Esophagus muscularis mucosa (tissue), 4 donors: ENCODE measurements at places on chromosomes 5 and 9. TPM values are rescaled to one million over a fixed set of nuclear protein-coding genes. Genes with fewer than 3 reads are reported as not detected.

GRCh38 chr9:124261736-124262648 lies 4.2 kb downstream of the NEK6 start:
- no peaks in the 10 kb centered on the region for H3K27me3 ChIP-seq
- peak overlapping the region; percentile 80 for H3K27ac ChIP-seq
- DNase-seq, result no peak
- H3K4me3 ChIP-seq, result peak overlapping the region; percentile 24
- H3K36me3 ChIP-seq, result peaks cover 5% of the 10 kb centered on the region

DNA sequence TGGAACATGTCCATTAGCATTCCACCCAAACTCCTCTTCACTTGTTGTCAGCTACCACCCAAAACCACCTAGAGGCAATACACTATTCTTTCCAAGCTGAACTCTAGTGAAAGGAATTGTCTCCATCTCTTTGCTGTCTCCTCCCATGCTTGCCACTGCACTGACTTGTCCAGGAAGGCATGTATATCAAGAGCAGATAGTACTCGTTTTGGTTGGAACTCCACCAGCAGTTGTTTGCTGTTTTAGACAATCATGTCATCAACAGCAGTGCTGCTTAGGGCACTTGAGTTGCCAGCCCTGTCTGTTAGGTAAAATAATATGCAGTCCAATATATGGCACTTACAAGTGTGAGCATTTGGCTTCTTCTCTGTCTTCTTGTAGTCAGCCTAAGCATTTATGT lies 80.0 kb upstream of the SAP30L start:
- H3K36me3 ChIP-seq, result no peaks in the 10 kb centered on the region
- DNase-seq, result no peak
- peaks cover 53% of the 10 kb centered on the region for H3K4me1 ChIP-seq
- peak overlapping the region; percentile 40 for H3K27ac ChIP-seq
- no peak overlapping the region for H3K4me3 ChIP-seq

DNA sequence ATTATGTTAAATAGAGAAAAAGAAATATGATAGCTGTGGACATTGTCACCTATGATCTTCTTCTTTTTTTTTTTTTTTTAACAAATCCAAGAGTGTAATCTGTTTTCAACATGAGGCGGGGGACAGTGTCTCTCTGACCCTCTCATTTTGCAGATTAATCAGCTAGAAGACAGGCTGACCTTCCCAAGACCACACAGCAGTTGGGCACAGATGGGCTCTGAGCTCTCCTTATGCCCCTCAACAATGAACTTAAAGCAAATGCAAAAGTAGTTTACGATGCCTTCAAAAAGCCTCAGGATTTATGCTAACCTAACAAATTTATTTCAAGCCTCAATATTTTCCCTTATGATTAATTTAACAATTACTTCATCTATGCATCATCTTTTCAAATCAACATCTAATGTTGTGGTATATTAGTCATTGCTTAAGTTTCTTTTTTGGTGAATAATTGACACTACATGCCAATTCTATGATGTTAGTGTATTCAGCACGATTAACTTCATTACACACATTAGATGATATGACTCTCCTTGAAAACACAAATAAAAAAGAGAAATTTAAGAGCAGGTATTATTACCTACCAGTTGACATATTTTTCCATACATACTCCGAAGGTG lies 7.4 kb downstream of the NFIL3 start:
- no peak overlapping the region for H3K27ac ChIP-seq
- H3K4me1 ChIP-seq, result peaks cover 27% of the 10 kb centered on the region
- no peak for DNase-seq
- H3K36me3 ChIP-seq, result no peaks in the 10 kb centered on the region
- no peak overlapping the region for H3K4me3 ChIP-seq

DNA sequence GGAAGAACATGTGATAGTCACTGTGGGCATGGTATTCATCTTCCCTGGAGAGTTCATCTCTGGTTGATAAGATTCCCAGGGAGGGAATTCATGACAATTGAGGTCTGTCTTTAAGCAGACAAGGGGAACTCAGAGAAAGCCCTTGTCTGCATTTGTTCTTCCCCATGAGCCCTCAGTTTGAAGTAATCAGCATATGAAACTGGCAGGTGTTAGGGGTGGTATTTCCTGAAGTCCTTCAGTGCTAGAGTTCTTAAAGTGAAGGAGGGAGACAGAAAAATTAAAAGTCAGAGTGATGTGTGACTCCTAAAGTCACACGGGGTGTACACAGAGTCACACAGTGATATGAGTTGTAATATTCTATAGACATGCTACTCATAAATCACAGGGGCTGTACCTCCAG lies 60.6 kb upstream of the SYK start:
- H3K4me3 ChIP-seq, result no peak overlapping the region
- H3K4me1 ChIP-seq, result no peaks in the 10 kb centered on the region
- H3K27me3 ChIP-seq, result no peaks in the 10 kb centered on the region
- no peak overlapping the region for H3K27ac ChIP-seq

DNA sequence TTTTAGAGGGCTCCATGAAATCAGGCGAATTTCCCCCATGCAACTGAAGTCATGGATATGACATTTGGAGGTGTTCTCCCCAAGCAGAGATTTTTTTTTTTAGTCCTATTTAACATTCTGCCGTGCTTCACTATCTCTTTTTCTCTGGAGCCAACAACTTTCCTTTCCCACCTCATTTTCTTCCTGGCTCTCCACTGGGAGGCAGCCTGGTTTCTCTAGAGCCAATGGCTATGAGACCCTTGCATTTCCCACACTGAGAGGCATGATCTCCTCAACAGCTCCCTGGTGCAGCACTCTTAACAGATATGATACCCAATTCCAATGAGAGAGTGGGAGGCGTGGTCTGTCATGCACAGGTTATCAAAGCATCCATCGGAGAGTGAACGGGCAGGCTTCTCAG lies 310.8 kb downstream of the DRD1 start:
- H3K4me1 ChIP-seq, result no peaks in the 10 kb centered on the region
- no peaks in the 10 kb centered on the region for H3K27me3 ChIP-seq
- no peak overlapping the region for H3K27ac ChIP-seq
- DNase-seq, result peak; percentile 55
- no peaks in the 10 kb centered on the region for H3K36me3 ChIP-seq

DNA sequence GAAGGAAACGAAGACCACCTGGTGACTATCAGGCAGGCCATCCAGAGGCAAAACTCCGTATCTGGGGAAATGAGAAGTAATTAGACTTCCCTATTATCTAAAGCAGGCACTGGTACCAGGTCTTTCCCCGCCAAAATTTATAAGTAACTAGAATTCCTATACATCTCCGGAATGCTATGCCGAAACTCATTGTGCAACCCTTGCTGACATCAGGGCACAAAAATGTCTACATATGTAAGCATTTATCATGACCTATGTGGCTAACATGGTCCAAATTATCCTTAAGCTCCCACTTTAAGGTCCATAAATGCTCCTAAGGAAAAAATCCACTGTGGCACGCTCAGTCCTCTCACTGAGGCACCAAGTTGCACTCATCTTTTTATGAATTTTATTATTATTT lies 17.8 kb downstream of the ACTL7B start:
- DNase-seq, result no peak
- no peaks in the 10 kb centered on the region for H3K27me3 ChIP-seq
- no peaks in the 10 kb centered on the region for H3K36me3 ChIP-seq

DNA sequence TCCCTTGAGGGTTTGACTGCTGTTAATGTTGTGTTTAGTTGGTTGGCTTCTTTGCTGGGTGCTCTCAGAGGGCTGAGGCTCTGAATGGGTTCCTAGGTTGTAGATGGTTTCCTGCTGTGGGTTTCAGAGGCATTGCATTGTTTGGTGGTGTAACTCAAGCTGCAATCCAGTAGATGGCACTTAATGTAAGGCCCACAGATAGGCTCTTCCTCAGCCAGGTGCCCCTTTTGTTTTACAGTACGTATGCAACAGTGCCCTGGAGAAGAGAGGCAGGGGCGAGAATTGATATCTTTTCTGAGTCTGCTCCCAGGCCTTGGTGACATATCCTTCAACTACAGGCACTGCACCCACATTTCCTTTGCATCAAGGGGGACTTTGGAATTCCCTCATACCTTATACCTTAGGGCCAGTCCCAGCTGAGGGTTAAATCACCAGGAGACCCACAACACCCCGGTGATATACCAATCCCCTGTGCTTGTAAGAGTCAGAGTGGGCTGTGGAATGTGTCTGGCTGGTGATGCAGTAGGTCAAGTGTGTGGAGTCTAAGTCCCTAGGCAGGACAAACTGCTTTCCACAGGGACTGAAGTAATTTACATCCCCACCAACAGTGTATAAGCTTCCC lies 7.0 kb upstream of the UGT3A2 start:
- DNase-seq, result no peak
- no peaks in the 10 kb centered on the region for H3K27me3 ChIP-seq
- no peak overlapping the region for H3K4me3 ChIP-seq
- H3K4me1 ChIP-seq, result no peaks in the 10 kb centered on the region
- no peak overlapping the region for H3K27ac ChIP-seq

GRCh38 chr5:15495026-15495425 lies 5.0 kb upstream of the FBXL7 start:
- no peak overlapping the region for H3K4me3 ChIP-seq
- no peaks in the 10 kb centered on the region for H3K36me3 ChIP-seq
- peaks cover 4% of the 10 kb centered on the region for H3K4me1 ChIP-seq

- no peak overlapping the region for H3K27ac ChIP-seq
- H3K4me1 ChIP-seq, result no peaks in the 10 kb centered on the region
- no peak overlapping the region for H3K4me3 ChIP-seq
- no peaks in the 10 kb centered on the region for H3K36me3 ChIP-seq
- no peaks in the 10 kb centered on the region for H3K27me3 ChIP-seq
Observed at GRCh38 chr9:35892051-35892450, 14.0 kb upstream of the HRCT1 start.

DNA sequence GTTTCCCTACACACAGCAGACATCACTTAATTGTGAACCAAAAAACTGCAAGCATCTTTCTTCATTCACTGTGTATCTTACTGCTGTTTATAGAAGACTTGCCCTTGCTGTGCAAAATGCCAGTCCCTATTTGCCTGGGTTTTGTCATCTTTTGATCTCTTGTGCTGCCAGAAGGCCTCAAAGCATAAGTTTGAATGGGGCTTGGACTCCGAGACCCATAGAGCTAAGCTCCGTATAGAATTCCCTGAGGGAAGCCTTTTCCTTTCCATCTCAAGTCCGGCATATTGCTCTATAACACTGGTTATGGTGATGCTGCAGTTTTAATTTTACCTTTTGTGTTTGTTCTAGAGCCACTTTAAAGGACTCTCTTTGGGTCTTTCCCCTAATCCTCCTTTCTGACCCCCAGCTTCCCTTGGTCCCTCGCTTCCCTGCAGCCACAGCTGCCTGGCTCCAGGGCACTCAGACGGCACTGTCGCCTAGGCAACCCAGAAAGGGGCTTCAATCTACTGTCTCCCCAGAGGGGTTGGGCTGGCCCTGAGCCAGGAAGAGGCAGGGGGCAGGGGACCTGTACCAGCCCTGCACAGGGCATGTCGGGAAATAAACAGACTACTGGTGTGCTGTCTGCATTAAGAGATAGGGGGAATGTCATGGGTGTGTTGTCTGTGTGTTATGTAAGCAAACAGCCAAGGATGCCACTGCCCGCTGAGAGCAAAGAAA lies 73.4 kb upstream of the MELK start:
- H3K4me3 ChIP-seq, result no peak overlapping the region
- no peak for DNase-seq
- H3K27ac ChIP-seq, result no peak overlapping the region
- no peaks in the 10 kb centered on the region for H3K27me3 ChIP-seq

DNA sequence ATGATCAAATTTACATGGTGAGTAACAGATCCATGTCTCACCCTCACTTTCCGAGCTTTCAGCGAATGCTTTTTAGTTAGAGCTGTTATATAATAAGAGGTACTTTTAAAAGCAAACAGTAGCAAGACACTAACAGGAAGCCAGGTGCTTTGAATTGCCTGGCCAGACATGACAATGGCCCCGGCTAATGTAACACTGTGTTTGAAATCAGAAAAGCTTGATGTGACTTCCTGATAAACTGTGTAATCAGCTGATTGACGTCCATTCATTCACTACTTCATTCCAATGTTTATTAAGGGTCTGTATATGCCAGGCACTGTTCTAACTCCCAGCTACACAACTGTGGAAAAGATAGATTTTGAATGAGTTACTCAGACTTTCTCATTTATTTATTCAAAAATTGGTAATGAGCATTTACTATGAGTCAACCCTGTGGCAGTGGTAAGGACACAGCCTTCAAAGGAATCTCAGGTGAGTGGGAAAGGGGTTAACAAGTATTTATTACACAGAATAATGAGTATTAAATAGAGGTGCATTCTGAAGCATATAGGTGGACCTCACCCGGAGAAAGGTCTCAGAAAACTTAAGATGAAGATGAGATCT lies 26.6 kb downstream of the DPYSL3 start:
- no peaks in the 10 kb centered on the region for H3K36me3 ChIP-seq
- H3K4me1 ChIP-seq, result peaks cover 87% of the 10 kb centered on the region
- no peaks in the 10 kb centered on the region for H3K27me3 ChIP-seq
- peak overlapping the region; percentile 84 for H3K27ac ChIP-seq
- no peak overlapping the region for H3K4me3 ChIP-seq

DNA sequence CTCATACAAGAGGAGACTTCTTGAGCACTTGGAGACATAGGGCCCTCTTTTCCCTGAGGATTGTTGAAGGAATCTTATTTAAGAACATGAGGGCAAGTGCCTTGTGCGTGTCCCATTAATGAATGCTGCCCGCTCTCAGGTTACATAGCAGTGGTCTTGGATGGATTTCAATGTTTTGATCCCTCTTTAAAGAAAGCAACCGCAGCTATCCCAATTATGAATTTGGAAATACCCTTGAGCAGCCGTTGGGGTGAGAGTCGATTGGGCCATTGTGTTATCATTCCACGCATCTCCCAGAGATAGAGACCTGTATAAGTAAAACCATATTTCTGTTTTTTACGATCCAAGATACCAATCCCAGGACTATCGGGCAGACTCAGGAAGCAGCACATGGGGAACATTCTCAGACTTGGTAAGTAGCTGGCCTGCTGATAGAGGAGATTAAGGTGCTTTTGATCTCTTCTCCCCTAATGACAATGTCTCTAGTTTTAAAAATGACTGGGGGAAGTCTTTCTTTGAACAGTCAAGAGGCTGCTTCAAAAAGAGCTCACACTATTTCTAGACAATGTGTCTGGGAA lies 145.3 kb downstream of the MACROH2A1 start:
- H3K4me3 ChIP-seq, result no peak overlapping the region
- peak; percentile 24 for DNase-seq
- H3K27ac ChIP-seq, result no peak overlapping the region

DNA sequence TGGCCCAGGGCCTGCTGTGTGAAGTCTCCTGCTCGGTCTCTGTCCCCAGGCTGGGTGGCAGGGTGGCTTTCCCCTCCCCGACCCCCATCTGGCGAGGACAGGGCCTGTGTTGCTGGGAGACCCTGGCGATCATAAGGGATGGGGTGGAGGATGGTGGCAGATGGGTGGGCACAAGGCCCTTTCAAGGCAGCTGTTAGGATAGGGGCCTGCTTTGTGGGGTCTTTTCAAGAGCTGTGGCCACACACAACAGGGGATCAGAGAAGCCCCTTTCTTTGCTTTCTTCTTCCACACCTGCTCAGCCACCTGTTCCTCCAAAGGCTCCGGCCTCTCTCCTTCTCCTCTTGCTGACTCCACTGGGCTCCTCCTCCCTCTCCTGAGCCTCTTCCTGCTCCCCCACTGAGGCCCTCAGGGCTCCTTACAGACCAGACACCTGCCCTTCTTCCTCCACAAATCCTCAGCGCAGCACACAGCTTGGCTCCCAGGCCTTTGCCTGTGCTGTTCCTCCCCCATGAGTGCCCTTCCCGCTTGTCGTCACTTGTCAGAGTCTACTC lies 15.0 kb upstream of the NEURL1B start:
- no peak for DNase-seq

- H3K4me1 ChIP-seq, result peaks cover 27% of the 10 kb centered on the region
- no peak for DNase-seq
- peaks cover 31% of the 10 kb centered on the region for H3K36me3 ChIP-seq
- H3K27ac ChIP-seq, result no peak overlapping the region
- no peak overlapping the region for H3K4me3 ChIP-seq
Observed at GRCh38 chr5:149348518-149348917, 3.2 kb downstream of the GRPEL2 start.

The SOX30 gene
- total RNA-seq, result not detected

The GRXCR2 gene
- not detected for total RNA-seq

The KIF12 gene
- not detected for total RNA-seq

The FCHSD1 gene
- 13.7 TPM for total RNA-seq
